ENCODE measurements at places on chromosomes 3 and 15.

GRCh38 chr15:99716540-99717095 lies 16.6 kb downstream of the LYSMD4 start:
- no peak for DNase-seq

GRCh38 chr3:44509393-44509921 lies 32.0 kb upstream of the ZNF445 start:
- DNase-seq: no peak

DNA sequence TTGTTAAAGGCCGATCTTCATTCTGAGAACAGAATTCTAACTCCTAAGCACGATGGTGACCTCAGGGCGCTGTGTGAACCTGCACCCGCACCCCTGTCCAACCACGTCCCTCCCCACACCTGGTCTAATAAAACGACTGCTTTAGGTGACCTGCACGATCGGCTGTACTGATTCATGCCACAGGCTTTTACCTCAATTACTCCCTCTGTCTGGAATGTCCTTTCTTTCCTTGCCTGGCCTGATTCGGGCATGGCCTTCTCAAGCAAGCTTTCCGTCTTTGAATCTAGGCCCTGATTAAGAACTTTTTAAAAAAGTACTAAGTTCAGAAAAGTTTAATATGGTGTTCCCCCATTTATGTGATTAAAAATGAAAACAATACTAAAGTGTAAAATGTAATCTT lies 842 bp upstream of the U2SURP start:
- no peak for DNase-seq

- no peak for DNase-seq
These were observed 9.3 kb downstream of the EOGT start for GRCh38 chr3:69004138-69004537.

DNA sequence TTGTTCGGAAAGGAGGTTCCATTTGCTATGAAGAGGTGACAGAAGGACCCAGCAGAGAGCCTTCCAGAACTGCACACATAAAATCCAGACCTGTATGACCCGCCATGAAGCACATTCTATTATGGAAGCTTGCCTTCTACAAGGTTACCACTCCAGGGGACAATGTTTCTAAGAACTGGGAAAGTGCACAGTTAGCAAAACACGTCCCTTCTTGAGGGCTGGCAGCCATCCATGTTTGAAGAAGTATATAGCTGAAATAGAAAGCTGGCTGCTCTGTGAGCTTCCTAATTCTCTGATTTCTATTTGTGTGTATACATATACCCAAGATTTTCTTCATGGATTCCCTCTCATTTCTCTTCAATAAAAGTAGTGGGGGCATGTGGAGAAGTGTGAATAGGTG lies 74.6 kb downstream of the CNTN3 start:
- no peak for DNase-seq

GRCh38 chr15:46317029-46317428 lies 682.2 kb downstream of the SQOR start:
- no peak for DNase-seq

DNA sequence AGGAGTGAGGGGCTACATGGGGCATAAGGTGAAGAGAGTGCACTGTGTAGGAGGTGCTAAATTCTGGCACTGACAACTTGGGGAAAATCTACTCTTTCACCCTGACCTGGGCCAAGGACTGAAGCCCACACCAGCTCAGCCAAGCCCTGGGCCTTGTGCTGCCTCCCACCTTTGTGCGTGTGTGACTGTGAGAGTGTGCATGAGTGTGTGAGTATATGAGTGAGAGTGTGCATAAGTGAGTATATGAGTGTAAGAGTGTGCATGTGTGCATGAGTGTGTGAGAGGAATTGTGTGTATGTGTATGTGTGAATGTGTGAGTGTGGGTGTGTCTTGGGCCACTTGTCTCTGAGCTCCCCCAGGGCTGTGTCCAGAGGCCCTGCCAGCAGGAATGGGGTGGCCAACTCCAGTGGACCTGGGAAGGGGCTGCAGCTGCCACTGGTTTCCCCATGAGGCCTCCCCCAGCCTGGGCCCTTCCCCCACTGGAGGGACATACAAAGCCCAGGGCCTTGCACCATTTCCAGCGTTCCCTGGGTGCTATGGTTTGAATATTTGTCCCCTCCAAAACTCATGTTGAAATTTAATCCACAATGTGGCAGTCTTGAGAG lies 15.2 kb downstream of the C3orf22 start:
- no peak for DNase-seq

DNA sequence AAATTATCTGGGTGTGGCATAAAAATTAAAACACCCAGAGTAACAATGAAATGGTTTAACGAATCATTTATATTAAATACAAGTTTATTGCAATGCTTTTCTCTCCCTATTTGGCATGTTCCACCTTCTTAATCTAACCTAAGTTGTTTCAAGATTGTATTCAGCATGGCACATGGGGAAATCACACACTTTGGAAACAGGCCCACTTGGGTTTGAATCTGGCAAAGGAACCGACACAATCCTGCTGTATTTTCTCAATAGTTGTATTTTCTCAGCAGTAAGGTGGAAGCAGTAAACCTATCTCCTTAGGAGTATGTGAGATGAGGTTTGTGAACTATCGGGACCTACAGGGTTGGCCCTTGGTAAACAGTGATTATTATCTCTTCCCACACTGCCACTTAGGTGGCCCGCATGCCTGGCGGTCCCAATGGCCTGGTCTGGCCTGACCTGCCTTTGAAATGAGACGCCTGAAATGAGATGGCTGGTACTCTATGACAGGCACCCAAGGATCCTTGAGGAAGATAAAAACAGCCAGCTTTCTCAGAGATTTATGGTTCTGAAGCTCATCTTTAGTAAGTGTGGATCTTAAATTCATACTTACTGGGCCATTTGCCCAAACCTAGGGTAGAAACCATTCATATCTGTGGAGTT lies 45.3 kb upstream of the VILL start:
- DNase-seq: no peak
